Heart left ventricle (tissue), 16 donors: ENCODE measurements at places on chromosomes 3 and 15. TPM values are rescaled to one million over a fixed set of nuclear protein-coding genes. Genes with fewer than 3 reads are reported as not detected.

DNA sequence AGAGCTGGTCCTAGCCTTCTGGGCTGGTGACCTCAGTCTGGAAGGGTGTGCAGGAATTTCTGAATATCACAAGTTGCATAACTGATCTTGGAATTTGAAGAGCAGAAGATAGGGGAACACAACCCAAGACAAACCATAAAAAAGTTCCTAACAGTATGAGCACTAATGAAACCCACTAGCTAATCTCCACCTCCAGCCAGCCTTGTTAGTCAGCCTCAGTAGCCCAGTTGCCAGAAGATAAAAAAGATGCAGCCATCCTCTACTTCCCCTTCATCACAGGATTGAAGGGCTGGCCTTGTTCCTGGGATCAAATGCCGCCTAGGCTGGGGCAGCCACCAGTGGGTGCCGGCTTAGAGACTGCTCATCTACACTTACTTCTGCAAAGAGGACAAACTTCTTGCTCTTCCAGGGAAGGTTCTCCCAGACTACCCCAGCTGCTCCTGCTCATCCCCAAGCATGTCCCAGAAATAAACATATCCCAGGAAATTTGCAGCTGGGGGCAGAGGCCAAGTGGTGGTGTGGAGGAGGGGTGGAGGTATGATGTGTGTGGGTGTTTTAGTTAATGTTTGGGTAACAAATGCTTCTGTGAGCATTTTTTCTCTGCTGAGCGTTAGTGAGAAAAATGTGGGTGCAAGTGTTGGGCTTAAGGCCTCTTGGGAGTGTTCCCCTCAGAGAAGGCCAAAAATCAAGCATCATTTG is 9.2 kb upstream of the ITGA11 start:
- DNase-seq: no peak

DNA sequence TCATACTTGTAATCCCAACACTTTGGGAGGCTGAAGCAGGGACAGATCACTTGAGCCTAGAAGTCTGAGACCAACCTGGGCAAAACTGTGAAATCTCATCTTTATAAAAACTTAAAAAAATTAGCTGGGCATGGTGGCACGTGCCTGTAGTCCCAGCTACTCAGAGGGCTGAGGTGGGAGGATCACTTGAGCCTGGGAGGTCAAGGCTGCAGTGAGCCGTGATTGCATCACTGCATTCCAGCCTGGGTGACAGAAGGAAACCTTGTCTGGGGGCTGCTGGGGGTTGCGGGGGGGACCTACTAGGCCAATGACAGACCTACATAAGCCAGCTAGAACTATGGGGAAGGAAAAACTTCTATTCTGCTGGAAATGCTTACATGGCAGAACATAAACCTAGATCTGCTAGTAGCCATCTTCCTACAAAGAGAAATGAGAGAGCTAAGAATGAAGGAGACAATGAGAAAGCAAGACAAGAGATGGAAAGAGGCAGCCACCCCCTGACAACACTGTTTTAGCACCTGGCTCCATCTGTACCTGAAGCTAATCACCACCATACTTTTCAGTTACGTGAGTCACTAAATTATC is 23.9 kb downstream of the FOXP1 start:
- no peak for DNase-seq

- DNase-seq: no peak
These were observed 116.6 kb upstream of the PRR20G start for GRCh38 chr3:127404221-127405009.

The SERPINI1 gene
- total RNA-seq: 16.7 TPM

- no peak for DNase-seq
These were observed 1.3 kb upstream of the ETV5 start for GRCh38 chr3:186109897-186110803.

The NR1I2 gene
- total RNA-seq: 0.09 TPM

The ONECUT1 gene
- total RNA-seq: not detected

DNA sequence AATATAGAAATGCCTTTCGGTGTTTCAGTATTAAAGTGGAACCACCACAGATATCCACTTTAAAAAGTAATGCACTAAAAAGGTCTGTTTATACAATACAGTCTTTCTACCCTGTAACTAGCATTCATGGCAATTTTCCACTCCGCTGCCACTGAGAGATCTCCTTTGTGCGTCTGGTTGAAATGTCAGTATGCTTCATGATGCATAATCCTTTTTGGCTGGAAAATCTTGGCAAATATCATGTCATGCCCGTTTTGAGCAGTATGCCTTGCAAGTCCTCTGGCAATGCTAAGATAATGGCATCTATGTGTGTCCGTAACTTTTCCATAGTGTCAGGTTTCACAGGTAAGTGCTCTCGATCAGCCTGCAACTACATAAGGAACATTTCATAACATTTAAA is 30.8 kb upstream of the ARF4 start:
- DNase-seq: no peak

- DNase-seq: no peak
These were observed 3.8 kb downstream of the PKM start for GRCh38 chr15:72227192-72227586.

GRCh38 chr3:132414841-132415240 is 2.5 kb upstream of the DNAJC13 start:
- DNase-seq: no peak

The GMNC gene
- 2.3 TPM for total RNA-seq

DNA sequence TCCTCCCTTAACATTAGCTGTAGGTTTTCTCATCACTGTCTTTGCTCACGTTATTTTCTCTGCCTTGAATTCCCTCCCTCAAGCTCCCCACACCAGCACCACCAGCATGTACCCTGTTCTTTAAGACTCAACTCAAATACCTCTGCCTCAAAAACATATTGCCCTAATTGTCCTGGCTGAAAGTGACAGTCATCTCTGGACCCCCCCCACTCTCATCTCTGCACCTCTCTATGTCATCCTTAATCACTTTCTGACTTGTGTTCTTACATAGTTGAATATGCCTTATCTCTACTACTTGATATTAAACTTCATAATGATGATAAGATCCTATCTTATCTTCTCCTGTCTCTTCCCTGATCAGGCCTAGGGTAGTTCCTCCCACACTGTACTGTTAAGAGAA is 345.2 kb upstream of the TPRG1 start:
- no peak for DNase-seq

DNA sequence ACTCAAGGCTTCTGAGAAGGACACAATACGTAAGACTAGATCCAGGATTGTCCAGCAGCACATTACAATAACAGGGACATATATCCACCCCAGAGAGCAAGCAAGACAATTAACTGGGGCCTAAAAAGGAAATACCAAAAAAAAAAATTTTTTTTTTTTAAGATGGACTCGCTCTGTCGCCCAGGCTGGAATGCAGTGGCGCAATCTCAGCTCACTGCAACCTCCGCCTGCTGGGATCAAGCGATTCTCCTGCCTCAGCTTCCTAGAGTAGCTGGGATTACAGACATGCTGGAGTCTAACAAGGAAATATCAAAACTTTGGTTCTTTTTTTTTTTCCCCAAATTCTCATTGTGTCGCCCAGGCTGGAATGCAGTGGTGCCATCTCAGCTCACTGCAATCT is 28.8 kb upstream of the IMPDH2 start:
- no peak for DNase-seq

GRCh38 chr3:145911016-145911415 is 250.0 kb downstream of the PLOD2 start:
- no peak for DNase-seq

- no peak for DNase-seq
These were observed 66.5 kb upstream of the PLXND1 start for GRCh38 chr3:129673012-129673411.

GRCh38 chr3:124352149-124352539 is 360.2 kb upstream of the ROPN1 start:
- no peak for DNase-seq

DNA sequence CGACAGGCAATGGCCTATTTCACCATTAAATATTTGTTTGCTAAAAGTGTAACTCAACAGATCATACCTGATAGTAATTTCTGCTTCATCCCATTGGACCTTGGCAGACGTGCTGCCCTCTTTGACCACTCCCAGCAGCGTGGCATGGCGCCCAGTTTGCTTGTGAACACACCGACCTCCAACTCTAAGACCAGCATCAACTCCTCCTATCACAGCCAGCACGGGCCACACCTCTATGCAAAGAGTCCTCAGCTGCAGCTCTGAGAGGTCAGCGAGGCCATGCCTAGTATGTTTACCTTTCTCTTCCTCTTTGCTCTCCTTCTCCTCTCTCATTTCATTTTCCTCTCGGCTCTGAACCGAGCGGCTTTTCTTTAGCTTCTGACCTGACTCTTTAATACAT is 80.6 kb downstream of the FBXL22 start:
- DNase-seq: peak; percentile 39

GRCh38 chr3:131494706-131495105 is 8.1 kb downstream of the MRPL3 start:
- no peak for DNase-seq

The BTLA gene
- total RNA-seq: not detected

GRCh38 chr15:56582785-56583184 is 117.8 kb upstream of the MNS1 start:
- DNase-seq: no peak

DNA sequence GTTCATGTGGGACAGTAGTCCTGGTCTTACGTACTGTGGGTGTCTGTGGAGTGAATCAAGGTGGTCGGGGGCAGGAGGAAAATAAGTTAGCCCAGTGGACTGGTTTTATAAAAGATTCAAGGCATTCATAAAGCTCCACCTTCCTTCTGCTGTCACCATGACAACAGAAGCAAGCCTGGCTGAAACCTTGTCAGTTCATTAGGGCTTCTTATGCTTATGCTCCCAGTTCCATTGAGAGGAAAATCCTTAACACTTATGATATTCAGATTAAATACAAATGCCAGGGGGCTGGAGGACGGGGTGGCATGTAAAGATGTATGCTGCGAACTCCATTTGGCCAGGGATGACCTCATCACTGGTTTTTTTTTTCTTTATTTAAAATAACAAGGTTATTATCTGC is 283.1 kb upstream of the ATP10A start:
- DNase-seq: no peak
